ENCODE measurements at places on chromosomes 3 and 15.

GRCh38 chr3:86913160-86913559 is 77.8 kb downstream of the VGLL3 start:
- DNase-seq: no peak

DNA sequence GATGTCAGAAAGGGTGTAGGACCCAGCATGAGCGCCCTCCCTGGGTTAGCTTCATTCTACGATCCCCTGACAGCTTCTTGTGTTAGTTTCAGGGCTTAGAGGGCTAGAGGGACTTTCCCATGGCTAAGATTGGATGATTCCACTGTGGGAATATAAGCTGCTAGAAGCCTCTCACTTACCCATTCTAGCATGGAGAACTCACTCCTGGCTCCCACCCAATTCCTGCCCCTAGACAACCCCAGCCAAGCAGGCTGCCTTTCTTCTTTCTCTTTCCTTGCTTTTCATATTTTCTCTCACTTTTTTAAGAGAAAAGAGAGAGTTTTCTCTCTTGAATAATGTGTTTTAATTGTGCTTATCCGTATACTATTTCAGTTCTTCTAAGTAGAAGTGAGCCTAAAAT is 335.1 kb upstream of the CNTN6 start:
- no peak for DNase-seq

DNA sequence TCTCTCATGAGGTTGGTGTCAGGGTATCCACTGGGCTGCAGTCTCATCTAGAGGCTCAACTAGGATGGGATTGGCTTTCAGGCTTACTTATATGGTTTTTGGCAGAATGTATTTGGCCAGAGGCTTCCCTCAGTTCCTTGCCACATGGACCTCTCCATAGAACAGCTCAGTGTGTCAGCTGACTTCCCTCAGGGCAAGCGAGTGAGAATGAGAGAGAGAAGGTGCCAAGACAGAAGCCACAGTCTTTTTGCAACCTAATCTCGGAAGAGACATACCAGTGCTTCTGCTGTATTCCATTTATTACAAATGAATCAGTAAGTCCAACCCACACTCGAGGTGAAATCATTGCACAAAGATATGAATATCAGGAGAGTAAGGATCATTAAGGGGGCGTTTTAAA is 129.2 kb downstream of the CCNL1 start:
- DNase-seq: no peak

DNA sequence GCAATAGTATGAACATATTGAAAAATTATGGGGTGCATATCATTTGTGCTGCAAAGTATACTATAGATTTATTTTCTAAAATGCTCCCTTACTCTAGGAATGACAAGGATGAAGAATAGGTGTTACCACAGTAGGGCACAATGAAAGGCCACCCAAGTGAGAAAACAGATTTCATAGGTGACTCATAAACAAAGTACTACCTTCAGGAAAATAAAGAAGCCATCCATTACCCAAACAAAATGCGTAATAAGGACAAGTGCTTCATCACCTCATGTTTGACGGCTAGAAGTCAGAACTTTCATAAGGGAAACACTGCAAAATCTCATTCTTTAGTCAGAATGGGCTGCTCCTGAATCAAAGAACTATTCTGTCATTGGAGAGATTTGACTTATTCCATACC is 116.6 kb downstream of the MFSD1 start:
- no peak for DNase-seq

DNA sequence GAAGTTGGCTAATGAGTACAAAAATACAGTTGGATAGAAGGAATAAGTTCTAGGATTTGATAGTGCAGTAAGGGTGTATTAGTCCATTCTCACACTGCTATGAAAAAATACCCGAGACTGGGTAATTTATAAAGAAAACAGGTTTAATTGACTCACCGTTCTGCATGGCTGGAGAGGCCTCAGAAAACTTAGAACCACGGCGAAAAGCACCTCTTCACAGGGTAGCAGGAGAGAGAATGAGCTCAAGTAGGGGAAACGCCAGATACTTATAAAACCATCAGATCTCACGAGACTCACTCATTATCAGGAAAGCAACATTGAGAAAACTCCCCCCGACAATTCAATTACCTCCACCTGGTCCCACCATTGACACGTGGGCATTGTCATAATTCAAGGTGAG is 483.3 kb downstream of the TUSC7 start:
- no peak for DNase-seq

DNA sequence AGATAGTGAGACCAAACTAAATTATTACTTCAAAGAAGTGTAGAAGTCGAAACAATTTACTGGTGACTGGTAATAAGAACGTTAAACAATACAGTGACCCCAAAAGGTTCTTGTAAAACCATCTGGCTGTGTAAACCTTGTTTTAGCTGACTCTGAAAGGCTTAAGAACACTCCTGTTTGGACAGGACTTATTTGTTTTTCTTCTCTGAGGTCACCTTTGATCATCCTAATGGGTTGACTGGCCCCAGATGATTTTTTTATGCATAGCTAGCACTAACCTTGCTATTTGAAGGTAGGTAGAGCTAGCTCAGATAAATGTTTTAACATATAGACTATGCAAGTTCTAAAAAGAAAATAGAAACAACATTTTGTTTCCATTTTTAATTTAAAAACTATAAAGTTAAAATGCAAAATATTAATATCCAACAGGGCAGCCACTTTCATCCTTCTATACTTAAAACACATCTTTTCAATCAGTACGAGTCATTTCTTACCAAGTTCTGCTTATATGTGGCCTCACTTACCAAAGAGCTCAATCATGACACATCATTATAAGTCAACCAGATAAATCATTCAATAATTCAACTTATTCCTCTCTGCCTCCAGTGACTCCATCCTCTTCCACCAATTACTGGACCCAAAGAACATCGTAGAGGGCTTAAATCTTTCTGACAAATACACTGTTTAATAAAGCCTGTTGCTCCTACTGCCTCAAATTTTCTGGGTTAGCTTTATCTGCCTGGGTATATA is 158.8 kb downstream of the SSR3 start:
- DNase-seq: no peak

DNA sequence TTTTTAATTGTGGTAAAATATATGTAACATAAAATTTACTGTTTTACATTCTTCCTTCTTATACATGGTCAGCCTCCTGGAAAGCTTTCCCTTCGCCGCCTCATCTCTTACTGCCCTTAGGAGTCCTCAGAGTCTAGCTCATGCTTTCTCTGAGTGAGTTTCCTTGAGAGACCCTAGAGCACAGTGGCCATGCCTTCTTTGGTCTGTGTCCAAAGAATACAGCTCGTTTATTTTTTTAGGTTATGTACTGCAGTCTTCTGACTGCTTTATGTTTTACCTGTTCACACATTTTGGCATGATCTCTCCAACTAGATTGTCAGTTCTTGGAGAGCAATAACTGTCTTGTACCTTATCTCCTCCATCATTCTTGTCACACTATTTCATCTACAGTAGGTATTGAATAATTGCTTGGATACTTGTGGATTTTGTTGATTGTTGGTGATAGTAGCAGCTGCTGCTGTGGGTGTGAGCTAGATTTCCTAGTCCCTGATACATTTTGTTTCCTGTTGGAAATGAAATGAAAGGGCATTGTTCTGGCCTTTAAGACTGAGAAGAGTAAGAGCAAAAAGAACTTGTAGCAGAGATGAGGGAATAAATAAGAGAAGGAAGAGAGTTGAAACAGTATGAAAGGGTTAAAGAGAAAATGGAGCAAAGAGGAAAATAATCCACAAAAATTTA is 10.9 kb downstream of the ARIH2 start:
- no peak for DNase-seq

DNA sequence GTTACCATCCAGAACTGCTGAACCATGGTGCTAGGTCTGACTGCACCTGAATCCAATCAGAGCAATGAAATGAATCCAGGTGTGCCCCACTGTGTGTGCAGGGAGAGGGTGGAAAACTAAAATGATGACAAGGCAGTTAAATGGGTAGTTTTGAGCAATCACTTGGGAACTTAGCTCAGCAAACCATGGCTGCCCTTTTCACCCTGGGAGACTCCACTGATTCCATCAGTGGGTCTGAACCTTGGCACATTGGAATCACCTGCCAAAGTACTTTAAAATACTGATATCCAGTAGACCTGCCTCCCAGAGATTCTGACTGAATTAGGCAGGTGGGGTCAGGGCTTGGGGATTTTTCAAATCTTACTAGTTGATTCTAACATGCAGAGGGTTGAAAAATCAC is 59.8 kb upstream of the USP3 start:
- no peak for DNase-seq

GRCh38 chr15:42065033-42065432 is 29.3 kb downstream of the PLA2G4D start:
- no peak for DNase-seq

DNA sequence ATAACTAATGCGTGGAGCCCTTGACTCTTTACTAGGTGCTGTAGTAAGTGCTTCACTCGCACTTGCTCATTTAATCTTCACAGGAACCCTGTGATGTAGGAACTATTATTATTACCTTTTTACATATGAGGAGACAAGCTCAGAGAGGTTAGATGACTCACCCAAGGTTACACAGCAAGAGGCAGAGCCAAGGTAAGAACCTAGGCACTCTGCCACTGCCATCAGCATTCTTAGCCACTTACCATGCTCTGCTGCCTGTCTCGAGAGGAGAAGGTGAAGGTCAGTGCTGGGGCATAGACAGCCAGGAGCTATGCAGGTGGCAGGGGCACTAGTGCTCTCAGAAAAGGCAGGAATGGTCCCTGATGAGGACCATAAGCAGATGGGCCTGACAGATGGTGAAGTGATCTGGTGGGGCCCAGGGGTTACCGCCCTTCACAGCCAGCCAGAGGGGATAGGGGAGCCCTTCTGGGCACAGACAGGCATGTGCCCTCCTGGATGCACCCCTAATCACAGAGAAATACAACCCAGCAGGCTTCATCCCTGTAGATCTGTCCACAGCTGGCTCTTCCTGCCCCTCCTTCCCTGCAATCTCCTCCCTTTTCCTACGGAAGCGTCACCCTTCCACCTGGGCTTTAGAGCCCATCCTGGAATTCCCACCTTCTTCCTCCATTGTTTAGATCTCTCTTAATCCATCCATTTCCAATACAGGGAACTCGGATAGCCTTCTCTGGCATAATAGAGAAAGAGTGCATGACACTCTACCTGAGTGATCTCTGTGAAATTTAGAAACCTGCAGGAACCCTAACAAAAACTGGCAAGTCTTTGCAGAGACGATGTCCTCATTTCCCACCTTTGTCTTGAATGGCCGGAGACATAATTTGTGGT is 26.9 kb downstream of the ABTB1 start:
- DNase-seq: no peak

DNA sequence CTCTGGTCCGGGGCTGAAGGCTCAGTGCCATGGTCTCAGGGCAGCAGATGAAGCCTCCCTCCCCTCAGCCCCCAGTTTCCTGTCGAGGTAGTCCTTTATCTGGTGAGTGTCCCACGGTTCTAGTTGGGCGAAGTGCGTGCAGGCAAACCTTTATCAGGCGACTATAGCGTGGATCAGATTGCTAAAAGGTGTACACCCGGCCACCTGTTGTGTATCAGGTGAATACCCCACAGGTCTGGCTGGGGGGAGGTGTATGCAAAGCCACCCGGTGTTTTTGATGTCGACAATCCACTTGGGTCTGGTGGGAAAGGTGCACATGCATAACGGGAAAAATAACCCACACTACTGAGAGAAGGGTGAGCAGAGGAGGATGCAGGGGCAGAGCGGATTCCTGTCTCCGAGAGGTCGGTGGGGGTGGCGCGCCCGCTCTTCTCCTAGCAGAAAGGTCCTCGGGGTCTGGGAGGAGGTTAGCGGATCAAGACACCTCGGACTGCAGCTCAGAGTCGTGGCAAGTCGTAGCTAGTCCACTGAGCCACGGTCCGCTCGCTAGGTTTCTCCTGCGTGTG is 507 bp downstream of the SLC12A6 start:
- DNase-seq: no peak

GRCh38 chr3:7787871-7788828 is 713.5 kb upstream of the LMCD1 start:
- no peak for DNase-seq

GRCh38 chr3:197420115-197420514 is 121.7 kb upstream of the DLG1 start:
- DNase-seq: no peak

DNA sequence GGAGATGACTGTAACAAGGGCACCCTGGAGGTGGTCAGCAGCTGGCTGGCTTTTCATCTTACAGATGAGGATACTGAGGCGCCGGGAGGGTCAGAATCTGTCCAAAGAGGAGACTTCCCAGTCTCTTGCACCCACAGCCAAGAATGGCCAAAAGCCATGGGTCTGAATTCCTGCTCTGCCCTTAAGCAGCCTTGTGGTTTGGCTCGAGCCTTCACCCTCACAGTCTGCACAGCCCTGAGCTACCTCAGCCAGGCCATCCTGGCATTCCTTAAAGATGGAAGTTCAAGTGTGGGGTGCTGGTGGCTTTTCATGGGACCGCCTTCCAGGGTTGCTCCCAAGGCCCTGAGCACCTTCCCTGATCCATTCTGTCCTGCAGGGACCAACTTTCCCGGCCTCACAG is 59.2 kb downstream of the CACNA2D2 start:
- no peak for DNase-seq

- no peak for DNase-seq
Measured at GRCh38 chr3:59467476-59467875, 417.7 kb upstream of the CFAP20DC start.

Measured in breast epithelium (tissue), 4 donors.